ENCODE measurements at places on chromosomes 4 and X.

GRCh38 chr4:99430106-99430505 is 5.0 kb downstream of the ADH7 start:
- DNase-seq: no peak

DNA sequence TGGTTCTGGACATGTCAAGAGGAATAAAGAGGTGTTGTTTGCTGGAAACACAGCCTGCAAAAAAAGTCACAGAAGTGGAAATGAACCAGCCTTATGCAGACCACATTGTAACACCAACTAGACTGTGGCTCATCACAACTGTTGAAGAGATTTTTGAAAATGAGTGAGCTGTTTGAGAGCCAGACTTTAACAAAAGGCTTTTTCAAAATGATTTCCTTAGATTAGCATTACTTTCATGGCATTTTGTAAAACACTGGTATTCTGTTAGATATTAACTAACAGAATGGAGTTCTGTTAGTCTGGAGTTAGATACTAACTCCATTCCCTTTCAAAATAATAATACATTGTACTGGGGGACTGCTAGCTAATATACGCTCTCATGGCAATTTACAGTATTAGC is 60.6 kb upstream of the GABRA2 start:
- no peak for DNase-seq

GRCh38 chr4:101187841-101188240 is 159.5 kb downstream of the PPP3CA start:
- no peak for DNase-seq

- DNase-seq: no peak
Observed at GRCh38 chr4:169098054-169098497, 88.0 kb upstream of the CBR4 start.

DNA sequence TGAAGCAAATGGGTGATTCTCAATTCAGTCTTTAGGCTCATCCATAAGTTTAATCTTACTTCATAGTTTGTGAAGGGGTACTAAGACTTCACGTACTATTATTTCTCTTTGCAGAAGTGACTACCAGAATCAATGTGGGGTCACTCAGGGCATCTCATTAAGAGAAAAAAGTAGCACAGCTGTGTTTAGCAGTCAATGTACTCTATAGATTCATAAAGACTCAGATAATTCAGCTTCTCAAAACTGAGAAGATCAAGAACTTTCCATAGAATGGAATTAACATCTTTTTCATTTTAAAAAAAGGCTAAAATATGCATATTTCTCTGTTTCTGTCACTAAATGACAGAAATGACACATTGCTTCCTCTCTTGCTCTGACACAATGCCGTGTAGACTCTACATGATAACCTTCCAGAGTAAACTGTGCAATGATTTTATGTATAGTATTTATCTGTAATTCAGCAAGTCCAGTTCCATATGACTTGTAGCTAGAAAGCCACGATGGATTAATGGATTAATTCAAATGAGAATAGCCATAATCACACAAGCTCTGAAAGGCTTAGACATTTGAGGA is 20.3 kb upstream of the LSM6 start:
- no peak for DNase-seq

DNA sequence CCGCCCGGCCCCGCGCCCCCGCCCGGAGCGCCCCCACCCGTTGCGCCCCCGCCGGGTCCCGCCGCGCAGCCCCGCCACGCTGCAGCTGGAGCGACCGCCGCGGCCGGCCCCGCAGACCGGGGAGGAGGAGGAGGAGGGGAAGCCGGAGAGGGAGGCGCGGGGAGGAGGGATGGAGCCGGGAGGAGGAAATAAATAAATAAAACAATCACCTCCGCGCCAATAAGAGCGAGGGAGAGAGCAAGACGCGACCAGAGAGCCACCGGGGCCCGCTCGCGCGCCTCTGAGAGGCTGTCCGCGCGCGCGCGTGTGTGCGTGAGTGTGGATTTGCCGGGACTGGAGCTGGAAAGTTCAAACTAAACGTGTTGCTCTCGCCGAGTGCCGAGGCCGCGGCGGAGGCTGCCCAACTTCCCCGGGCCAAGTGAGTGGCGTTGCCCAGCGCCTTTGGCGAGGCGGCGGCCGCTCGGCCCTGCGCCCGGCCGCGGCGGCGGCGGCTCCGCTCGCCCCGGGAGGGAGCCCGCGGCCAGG is 2184.4 kb upstream of the TENM3 start:
- DNase-seq: no peak

DNA sequence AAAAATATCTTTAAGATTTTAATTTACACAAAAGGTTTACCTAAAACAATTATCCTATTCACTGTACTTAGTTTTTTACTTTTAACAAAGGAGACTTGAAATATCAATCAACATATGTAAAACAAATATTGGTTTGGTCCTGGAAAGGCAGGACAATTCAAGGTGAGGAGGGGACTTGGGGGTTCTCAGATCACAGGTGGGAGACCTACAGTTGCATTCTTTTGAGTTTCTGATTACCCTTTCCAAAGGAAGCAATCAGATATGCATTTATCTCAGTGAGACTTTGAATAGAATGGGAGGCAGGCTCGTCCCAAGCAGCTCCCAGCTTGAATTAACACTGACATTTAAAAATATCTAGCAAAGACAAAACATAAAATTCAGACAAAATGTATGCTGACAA is 1917.3 kb downstream of the C4orf33 start:
- no peak for DNase-seq

DNA sequence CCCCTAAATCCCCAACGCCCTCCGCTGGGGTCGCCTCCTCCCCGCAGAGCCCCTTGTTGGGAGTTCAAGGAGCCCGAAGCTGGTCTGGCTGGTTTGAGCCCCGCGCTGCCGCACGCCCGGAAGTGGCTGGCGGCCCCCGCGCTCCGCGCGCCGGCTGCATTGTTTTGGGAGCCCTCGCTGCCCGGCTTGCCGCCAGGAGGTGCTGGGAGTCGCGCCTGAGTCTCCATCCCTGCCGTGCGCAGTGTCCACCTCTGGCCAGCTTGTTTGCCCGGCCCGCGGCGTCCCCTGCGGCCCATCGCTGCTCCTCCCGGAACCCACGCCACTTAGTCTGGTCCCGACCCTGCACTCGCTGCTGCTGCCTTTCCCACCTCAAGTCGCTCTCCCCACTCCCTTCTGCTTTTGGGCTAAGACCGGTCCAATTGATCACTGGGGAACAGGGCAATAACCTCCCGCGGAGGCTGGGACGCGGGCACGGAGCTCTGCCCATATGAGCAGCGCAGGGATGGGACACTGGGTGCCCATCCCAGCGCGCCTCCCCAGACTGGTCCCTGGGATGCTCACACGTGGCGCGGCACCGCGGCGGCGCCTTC is 2.2 kb upstream of the SFRP2 start:
- no peak for DNase-seq

- DNase-seq: no peak
Observed at GRCh38 chrX:130158311-130158710, 7.3 kb downstream of the AIFM1 start.

DNA sequence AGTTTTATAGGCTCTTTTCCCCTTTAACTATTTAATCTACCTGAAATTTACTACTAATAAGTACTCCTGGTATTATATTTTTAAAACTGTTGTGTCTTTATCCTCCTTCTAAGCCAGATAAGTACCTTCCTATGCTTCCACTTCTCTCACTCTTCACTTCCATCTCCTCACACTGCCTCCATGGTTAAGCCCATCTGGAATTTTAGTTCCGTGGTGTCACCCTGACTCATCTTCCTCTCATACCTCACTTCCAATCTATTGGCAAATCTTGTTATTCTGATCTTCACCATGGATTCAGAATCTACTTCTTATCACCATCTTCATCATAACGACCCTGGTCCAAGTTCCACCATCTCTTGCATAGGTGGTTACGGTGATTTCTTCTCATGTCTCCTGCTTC is 32.7 kb upstream of the DAPP1 start:
- no peak for DNase-seq

GRCh38 chrX:24154490-24155034 is 5.0 kb downstream of the ZFX start:
- DNase-seq: no peak

DNA sequence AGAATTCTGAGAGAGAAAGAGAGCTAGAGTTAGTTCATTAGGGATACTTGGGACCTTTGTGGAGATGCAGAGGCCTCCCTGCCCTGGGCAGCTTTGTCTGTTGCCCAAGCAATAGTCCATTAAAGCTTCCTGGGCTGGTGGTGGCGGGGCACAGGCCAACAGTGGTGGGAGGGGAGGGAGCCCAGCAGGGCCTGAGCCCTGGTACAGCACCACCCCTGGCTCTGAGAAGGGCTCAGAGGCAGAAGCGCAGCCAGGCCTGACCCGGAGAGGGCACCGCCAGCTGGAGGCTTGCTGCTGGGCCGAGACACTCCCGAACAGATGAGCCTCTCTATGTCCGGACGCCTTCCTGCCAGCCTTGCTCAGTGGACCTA is 65.3 kb downstream of the EFNB1 start:
- no peak for DNase-seq

- no peak for DNase-seq
Observed at GRCh38 chr4:145132511-145133098, 34.5 kb downstream of the ABCE1 start.

DNA sequence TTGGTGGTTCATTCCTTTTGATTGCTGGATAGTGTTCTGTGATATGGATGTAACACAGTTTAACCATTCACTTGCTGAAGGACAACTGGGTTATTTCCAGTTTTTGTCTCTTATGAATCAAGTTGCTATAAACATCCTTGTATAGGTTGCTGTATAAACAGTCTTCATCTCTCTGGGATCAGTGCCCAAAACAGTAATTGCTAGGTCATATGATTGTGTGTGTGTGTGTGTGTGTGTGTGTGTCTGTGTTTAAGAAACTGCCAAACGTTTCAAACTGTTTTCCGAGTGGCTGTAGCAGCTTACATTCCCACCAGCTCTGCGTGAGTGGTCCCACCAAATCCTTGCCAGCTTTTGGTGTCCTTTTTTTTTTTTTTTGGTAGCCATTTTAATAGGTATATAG is 60.4 kb downstream of the F11 start:
- DNase-seq: no peak

DNA sequence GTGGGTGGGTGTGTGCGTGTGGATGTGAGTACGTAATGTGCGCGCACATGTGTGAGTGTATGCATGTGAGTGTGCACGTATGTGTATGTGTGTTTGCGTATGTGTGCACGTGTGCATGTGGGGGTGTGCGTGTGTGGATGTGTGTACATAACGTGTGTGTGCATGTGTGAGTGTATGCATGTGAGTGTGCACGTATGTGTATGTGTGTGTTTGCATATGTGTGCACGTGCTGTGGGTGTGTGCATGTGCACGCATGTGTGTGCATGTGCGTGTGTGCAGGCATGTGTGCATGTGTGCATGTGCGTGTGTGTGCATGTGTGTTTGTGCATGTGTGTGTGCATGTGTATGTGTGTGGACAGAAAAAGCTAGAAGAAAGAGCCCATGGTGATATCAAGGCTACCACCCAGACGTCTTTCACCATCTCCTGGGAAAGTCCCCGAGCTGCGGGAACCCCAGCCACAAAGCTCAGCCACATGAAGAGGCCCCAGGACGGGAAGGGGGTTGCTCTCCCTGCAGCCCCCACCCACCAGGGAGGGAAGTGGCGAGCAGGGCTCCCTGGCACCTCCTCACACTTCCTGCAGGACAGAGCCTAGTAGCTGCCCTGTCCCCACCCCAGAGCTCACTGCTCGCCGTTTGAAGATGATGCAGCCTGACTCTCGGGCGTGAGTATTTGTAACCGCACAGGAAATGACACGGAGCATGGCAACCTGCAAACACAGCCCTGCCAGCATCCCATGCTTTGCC is 108.3 kb downstream of the DCTD start:
- DNase-seq: no peak

DNA sequence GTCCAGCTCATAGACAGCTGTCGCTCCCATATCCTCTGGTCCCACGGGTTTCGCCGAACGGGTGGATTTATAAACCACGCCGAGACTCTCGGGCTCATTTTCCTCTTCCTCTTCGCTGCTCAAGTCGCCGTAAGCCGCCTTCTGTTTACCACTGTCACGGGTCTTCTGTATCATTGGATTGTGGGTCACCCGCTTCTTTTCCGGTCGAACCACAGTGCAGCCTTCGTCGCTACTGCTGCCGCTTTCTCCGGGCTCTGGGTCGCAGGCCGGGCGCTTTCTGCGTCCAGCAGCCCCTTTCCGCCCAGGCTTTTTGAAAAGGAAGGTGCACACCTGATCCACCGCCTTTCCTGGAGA is 311 bp downstream of the RNF113A start:
- DNase-seq: peak; percentile 20

DNA sequence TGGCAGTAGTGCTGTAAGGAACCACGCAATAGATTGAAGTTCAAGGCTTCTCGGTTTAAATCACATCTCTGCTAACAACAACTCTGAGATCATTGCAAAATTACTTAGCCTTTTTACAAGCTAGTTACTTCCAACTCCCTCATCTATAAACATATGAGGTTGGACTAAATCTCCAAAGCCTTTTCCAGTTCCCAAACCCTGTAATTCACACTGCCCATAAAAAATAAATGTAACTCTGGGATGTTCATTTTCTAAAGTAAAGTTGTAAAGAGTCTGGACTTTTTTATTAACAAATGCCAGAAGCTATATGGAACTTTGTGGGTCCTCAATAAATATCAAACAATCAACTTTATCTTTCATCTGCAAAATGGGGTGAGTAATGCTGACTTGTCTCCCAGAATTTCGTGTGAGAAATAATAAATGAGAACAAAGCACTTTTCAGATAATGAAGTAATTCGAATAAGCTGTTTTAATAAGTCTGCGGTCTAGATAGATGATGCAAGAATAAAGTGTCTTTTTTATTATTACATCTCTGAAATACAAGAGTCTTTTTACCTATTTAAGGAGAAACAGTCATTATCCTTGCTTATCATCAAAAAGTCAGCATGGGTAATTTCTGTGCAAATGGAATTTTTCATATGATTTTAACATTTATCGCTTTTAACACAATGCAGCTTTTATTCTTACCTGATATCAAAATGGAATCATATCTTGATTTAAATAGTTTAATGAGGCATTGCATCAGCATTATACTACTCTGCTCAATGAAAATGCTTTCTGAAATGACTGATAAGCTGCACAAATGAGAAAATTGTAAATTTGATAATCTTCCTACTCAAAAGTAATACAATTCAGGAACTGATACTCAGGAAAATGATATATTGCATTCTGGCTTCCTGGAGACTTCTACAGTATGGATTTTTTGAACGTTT is 252.6 kb downstream of the BANK1 start:
- no peak for DNase-seq

DNA sequence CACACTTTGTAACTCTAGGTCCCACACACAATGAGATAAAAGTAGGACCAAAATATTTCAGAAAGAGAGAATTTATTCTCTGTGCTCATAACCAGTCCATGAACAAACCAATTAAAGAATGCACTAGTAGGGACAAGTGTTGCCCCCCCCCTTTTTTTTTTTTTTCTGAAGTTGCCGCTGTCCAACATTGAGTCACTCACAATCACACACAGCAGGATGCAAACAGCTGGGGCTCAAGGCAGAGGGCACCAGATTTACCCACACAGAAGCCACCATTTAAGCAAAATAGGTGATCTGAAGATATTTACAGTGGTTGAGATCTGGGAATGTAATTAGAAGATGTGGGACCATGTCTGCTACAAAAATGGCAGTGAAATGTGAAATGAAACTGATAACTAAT is 850.9 kb upstream of the SLIT2 start:
- DNase-seq: no peak

DNA sequence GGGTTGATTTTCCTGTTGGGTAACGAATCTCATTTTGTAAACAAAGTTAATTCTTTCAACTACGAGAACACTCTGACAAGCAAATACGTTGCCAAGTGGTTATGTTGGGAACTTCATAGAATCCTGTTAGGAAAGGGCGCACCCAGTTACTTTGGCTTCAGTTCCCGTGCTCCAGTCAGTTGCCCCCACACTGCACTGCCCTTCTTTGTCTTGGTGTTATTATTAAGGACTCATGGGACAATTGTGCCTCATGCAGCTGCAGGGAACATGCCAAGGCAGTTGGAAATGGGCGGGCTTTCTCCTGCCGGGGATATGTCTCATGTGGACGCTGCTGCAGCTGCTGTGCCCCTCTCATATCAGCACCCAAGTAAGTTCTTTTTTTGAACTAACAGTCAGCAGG is 28.9 kb downstream of the OFD1 start:
- no peak for DNase-seq
